NCI-H187 (cell line): ENCODE measurements at places on chromosomes 11 and 22.

GRCh38 chr11:132540581-132540980, 991.7 kb downstream of the OPCML start:
- DNase-seq, result no peak

- no peak for DNase-seq
Observed at GRCh38 chr11:87438416-87438815, 400.7 kb downstream of the TMEM135 start.

- DNase-seq, result no peak
Observed at GRCh38 chr11:75403037-75403436, 3.7 kb downstream of the RPS3 start.

- no peak for DNase-seq
Observed at GRCh38 chr11:109972939-109973338, 120.3 kb upstream of the ZC3H12C start.

DNA sequence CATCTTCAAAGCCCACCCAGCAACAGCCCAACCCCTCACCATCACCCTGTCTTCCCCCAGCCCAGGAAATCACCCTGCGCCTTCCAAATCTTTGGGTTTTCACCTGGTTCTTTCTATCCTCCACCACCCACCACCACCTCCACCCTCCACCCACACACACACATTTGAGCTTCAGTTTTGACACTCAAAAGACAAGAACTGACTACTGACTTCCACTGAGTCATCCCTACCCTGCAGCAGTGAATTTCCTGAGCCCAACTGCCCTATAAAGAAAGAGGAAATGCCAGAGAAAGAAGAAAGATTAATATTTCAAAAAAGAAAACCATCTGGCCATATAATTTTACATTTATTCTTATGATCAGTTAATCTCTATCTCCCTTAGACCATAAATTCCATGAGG, 137.5 kb downstream of the CHST1 start:
- DNase-seq, result no peak

DNA sequence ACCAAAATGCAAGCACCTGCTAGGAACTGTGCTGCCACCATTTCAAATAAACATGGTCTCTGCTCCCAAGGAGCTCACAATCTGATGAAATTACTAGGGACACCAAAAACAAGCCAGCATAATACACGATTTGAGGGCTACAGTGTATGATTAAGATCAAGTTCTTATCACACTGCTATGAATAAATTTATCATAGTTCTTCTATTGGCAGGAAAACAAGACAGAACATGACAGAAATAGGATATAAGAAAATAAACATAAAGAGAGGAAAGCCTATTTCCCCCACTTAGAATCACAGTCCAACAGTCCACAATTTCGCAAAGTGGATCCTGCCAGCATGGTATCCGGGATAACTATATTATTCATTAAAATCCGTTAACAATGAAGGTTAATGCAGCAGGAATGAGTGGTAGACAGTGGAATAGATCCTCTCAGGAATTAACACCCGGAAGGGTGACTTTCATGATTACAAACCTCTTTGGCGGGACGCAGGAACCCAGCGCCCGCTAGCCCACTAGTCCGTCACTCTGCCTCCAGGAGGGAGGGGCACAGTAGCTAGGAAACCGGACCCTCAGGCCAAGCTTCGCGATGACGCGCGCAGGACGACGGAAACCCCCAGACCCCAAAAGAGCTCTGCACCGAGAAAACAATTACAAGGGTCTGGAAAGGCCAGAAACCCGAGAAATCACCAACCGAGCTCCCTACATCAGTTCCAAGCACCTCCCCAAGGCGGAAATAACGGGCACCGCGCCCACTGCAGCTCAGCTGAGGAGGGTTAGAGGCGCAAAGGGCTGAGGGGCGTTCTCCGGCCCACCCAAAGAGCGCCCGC, 607 bp downstream of the CCDC82 start:
- DNase-seq, result no peak

DNA sequence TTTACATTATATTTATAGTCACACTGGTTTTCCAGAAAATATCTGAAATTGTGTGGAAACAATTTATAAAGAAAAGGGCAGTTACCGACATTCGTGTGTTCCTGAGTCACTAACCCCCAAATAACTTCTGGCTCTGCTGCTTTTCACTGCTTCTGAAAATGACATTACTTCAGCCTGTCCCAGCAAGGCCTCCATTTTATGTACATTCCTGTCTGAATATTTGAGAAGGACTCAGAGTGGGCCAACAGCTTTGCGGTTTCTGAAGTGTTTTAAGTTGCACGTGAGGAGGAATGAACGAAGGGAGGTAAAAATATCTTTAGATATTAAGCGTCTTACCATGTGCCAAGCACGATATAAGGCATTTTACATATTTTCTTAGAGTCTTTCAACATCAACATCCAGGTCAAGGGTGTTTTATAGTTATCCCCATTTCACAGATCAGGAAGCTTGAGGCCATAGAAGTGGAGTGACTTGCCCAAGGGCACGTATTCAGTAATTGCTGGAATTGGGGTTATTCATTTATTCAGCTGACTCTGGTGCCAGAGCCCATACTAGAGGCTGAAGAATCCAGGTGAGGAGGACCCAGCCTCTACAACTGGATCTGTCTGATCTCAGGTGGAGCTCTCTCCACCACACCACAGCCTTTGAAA, 30.8 kb upstream of the WNT11 start:
- DNase-seq, result no peak

- DNase-seq, result no peak
Observed at GRCh38 chr11:129034001-129034400, 91.3 kb upstream of the TP53AIP1 start.

DNA sequence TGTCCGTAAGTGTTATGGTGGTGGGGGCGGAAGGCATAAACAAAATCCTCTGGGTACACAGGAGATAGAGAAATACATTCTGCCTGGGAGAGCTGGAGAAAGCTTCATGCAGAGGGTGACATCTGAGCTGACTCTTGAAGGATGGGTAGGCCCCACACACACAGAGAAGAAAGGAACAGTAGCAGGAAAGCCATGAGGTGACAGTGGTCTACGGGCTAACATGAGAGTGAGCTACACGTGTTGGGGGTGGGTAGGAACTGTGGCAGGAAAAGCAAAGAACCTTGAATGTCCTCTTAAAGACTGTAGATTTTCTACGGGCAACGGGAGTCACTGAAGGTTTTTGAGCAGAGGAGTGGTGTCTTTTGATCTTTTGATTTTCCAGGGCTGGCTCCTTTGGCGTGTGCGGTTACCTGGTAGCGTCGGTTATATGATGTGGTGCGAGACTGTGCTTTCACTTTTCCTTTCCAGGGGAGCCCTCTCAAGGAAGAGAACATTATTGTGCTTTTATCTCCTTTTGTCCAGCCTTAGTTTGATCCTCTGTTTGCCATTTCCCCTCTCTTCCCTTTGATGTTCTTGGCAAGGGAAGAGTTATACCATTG, 39.7 kb downstream of the ADAMTS8 start:
- DNase-seq, result no peak

- DNase-seq, result peak; percentile 75
Observed at GRCh38 chr11:63262547-63262946, 19.1 kb upstream of the SLC22A25 start.

- DNase-seq, result no peak
Observed at GRCh38 chr11:112297248-112297866, 36.7 kb upstream of the PLET1 start.

GRCh38 chr11:128621601-128622501, 34.5 kb upstream of the ETS1 start:
- no peak for DNase-seq

DNA sequence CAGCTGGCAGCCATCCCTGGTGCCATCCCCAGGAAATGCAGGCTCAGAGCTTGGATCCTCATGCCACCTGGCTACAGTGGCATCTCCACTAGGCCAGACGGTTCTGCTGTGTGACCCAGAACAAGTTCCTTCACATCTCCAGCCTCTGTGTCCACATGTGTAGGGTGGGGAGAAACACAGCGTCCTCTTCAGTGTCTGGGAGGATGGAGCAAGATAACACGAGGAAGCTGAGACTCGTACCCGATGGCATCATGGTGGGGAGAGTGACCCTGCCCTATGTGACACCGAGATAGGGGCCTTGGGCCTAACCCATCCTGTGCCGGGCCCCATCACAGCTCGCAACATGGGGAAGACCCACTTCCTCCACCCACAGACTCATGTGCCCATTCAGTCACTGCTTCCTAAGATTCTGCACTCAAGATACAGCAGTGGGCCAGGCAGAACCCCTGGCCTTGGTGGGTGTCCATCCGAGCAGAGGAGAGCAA, 78.5 kb downstream of the MORC2 start:
- no peak for DNase-seq

- DNase-seq, result no peak
Observed at GRCh38 chr11:45659031-45659817, 6.2 kb downstream of the CHST1 start.

DNA sequence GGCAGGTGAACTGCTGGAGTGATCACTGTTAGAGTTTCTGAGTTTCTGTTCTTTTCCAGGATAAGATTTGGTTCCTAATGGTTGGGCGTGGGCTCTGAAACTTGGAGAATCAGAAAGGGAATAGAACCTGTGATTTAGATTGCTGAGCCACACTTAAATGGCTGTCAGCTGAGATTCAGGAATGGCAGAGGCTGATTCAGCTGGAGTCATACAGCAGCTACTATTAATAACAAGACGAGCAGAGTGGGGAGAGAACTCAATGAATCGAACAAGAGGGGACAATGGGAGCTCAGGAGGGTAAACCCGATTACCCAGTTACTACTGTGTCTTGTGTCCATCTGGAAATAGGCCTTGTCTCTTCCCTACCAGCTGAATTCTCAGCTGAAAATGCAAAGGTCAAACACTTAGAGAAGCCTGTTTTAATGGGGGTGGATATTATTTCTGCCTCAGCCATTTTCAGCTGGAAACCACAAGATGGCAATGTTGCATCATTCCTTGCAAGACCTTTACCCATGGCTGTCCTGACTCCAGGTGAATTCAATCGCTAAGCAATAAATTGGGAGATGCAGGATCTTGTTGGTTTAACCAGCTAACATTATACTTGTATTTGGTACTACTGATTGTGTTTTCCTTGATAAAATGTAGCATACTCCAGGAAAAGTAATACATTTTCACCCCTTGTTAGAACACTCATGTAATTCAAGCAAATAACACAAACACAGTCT, 104.5 kb upstream of the RAG2 start:
- DNase-seq, result peak; percentile 52

GRCh38 chr11:6013042-6013441, 6.3 kb upstream of the OR56A4 start:
- DNase-seq, result no peak

- no peak for DNase-seq
Observed at GRCh38 chr11:73784080-73784634, 3.5 kb upstream of the MRPL48 start.
